HCEC 1CT (cell line): ENCODE measurements at places on chromosomes 1 and 21.

- no peak for DNase-seq
Observed at GRCh38 chr1:200873671-200874397, 1.1 kb downstream of the GPR25 start.

DNA sequence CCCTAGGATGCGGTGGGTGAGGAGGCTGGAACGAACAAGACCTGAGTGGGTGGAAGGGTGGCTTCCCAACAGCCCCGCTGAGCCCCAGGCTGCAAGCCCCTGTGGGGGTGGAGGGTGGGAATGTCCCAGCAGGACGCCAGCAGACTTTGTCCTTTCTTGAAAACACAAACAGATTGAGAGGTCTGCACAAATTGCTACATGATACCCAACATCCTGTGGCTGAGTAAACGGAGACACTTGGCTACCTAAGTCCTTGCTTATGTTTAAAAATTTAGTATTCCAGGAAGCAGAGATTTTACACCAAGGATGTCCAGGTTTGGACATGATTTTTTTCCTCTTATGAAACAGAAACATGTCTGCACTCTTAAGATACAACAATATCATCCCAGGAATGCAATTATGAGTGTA, 11.8 kb upstream of the F3 start:
- DNase-seq = peak; percentile 19

- no peak for DNase-seq
Observed at GRCh38 chr1:6298940-6299465, 38.1 kb upstream of the GPR153 start.

- no peak for DNase-seq
Observed at GRCh38 chr1:55708781-55709180, 493.6 kb upstream of the USP24 start.
